ENCODE measurements at places on chromosomes 6 and 20.

GRCh38 chr6:37699138-37699766 is 1.6 kb upstream of the MDGA1 start:
- DNase-seq = no peak

DNA sequence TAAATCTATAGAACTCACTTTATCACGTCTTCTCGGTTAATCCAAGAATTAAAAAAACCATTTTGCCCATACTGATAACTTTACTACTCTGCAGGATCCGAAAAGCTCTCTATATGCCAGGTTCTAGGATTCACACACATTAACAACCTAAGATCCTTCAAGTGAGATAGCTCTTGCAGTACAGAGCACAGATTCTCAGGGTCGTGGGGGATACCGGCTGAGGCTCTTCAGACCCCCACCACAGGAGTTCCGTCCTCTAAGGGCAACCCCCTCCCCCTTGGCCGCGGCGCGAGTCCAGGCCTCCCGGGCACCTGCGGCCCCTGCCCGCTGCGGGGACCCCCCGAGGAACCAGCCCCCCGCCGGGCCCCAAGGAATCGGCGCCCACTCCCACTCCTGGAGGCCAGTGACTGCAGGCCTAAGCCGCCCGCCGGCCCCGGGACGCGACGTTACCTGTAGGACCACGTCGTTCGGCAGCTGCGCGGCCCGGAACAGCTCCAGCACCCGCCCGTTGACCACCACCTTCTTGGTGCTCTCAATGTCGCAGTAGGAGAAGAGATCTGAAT is 892 bp downstream of the REPS1 start:
- DNase-seq = peak; percentile 34

DNA sequence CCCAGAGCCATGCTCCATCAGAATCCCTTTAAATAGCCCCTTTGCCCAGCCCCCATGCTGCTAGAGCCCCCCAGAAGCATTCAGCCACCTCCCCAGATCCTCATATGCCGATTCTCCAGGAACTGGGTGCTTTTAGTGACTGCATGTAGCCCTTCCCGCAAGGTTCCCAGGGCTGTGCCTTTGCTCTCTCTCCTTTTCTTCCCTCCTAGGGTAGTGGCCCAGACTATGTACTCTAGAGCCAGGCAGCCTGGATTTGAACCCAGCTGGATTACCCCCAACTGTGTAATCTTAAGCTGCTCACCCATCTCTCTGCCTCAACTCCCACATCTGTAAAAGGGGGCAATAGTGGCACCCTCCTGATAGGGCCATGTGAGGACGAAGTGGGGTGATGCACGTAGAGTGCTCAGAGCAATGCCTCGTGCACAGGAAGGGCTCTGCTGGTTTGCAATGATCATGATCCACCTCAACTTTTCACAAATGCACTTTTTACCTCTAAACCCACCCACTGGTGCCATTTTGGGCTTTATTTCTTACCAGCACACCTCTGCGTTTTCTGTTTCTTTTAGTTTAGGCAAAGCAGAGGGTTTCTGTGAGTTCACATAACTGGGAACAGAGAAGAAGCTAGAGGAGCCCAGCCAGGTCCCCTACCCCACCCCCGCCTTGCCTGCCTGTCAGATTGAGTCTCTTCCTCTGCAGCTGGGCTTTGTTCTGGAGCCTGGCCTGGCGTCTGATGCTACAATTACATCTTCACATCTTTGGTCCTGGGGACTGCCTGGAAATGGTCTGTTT is 396.5 kb downstream of the RNGTT start:
- DNase-seq = no peak

- DNase-seq = peak; percentile 51
Observed at GRCh38 chr20:34538671-34539123, 19.8 kb upstream of the MAP1LC3A start.

GRCh38 chr6:132961122-132961521 is 146.8 kb downstream of the RPS12 start:
- no peak for DNase-seq

- DNase-seq = peak; percentile 37
Observed at GRCh38 chr6:39280247-39280731, 33.9 kb downstream of the KCNK17 start.

GRCh38 chr6:75673884-75674283 is 72.2 kb downstream of the SENP6 start:
- DNase-seq = no peak
